ENCODE measurements at places on chromosomes 11 and 22.
A peak's percentile ranks its signal among the peaks of the same experiment; 100 is the strongest.

DNA sequence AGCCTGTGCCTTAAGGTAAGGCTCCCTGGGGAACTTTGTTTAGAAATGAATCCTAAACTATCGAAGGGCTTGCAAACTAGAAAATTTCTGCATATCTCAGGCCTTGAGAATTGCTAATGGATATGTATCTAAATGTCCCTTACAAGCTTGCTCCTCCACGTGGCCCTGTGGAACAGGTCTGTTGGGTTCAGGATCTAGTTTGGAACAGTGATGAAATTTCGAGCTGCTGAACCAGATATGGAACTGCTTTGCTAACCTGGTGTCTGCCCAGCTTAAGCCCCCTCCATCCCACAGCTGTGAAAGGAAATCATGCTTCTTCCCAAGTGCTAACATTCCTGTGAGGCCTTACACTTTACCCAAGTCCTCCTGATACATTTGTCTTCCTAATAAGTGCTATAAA, 11.6 kb downstream of the SREBF2 start:
- DNase-seq, result no peak

GRCh38 chr11:35811783-35812182, 132.1 kb upstream of the LDLRAD3 start:
- no peak for DNase-seq

DNA sequence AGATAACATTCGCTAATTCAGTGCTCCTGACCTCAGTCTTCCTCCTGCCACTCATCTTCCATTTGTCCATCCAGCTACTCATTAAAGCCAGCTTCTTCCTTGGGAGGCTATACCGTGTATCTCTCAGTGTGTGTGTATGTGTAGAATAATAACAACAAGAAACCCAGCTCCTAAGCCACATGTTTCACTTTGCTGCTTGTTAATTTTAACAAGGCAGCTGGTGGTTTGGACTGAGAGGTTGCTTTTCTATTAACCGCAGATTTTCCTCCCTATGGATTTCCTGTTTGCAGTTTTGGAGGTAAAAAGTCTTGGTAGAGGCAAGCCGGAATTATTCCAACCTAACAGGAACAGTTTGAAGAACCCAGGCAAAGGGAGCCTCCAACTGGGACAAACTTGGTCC, 165.0 kb downstream of the ADAMTS15 start:
- DNase-seq, result no peak

DNA sequence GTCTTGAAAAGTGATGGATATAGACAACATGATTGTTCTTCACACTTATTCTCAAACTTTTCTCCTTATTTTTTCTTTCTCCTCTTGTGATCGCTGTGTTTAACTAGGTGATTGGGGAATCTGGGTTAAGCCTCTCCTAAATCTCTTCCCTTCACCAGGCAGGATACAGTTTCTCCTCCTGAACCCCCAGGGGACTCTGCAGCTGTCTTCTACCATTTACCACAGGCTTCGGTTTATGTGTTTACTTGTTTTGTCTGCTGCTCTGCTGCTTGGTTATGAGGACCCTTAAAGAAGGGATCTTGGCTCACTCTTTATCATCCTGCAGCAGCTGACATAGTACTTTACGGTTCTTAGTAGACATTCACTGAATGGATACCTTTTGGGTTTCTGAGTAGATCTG, 124.2 kb downstream of the NCAM1 start:
- no peak for DNase-seq

GRCh38 chr11:33419924-33420323, 162.7 kb downstream of the HIPK3 start:
- DNase-seq, result no peak

DNA sequence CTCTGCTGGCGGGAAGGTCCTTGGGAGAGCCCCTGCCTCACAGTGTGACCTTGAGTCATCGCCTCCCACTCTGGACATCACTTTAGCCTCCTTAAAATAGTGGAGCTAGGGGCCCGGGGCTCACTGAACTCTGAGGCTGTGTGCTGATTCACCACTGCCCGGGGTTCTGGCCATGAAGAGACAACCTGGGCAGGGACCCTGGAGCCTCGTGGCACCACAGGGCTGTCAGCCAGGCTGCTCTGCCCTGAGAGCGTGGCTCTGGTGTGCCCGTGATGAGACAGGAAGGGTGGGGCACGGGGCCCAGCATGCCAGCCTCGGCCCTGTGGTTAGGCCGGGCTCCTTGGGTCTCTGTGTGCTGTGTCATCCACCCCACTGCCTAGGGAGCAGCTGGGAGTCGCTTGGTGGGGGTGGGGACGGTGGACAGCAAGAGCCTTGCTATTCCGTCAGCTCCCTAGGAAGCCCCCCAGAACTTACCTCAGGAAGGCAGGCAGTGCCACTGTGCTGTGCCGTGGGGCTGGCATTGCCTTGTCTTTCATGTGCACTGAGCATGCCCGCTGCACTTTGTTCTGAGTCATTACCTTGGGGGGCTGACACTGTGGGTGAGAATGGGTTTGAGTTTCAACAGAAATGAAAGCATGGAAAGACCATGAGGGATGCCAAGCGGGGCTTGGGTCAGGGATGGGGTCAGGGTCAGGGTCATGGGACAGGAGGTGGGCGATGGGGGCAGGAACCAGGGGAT, 31.7 kb downstream of the TPCN2 start:
- no peak for DNase-seq

- DNase-seq, result no peak
Measured at GRCh38 chr11:117121176-117121575, 22.9 kb upstream of the PAFAH1B2 start.

GRCh38 chr11:118251858-118252652, at the start of gene MPZL3:
Gene MPZL3, minus strand, starts transcription at chr11:118252365. Its CDS starts 71 bp downstream, at chr11:118252294.
- DNase-seq, result peak; percentile 66

- DNase-seq, result peak; percentile 78
Measured at GRCh38 chr11:14904745-14905103, 12.7 kb upstream of the CYP2R1 start.

GRCh38 chr11:3685923-3686322, 14.7 kb upstream of the CHRNA10 start:
- no peak for DNase-seq

GRCh38 chr22:49561338-49561737, 266.3 kb downstream of the BRD1 start:
- DNase-seq, result no peak

DNA sequence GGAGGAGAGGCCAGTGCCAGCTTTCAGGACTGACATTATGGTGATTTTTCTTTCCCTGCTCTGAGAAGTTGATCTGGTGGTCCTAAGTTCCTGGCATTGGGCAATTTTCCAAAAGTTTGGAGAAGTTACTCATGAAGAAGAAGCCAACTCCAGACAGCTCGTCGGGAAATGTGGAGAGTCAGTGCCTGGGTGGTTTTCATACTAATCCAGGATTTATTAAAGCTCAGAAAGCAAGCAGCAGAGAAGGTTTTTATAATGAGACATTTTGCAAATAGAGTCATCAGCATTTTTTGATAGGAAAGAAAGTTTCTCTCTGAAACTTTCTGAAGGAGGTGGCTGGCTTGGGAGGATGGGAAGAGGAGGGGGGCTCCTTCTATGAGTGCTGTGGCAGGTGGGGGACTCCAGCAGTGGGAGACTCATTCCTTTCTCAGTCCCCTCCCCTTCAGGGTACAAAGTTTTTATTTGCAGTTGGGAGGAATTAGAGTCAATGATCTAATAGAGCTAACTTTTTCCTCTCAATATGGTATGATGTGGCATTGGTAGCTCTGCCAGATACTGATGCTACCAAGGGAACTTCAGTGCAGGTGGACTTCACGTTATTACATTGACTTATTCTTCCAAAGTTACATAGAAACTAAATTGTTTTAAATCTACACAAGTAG, 55.4 kb downstream of the LIF start:
- DNase-seq, result no peak
